Activated naive CD4-positive, alpha-beta T cell treated with anti-CD3 and anti-CD28 coated beads, Interleukin-2, amount 10 ng/mL, durations not matched to agents 5 hours and 36 hours (primary cell): ENCODE measurements at places on chromosomes 1 and 21. TPM values are rescaled to one million over a fixed set of nuclear protein-coding genes. Genes with fewer than 3 reads are reported as not detected.

The DBT gene
- 10.7 TPM for total RNA-seq

The CR1L gene
- not detected for total RNA-seq

The ZBTB8B gene
- total RNA-seq = not detected

The GPATCH4 gene
- 27.1 TPM for total RNA-seq

The GPR153 gene
- total RNA-seq = 1.2 TPM

The DNASE2B gene
- total RNA-seq = not detected

The IGSF21 gene
- total RNA-seq = not detected

The CSF3R gene
- total RNA-seq = 0.36 TPM

The GALE gene
- 13.6 TPM for total RNA-seq

The CYP4X1 gene
- not detected for total RNA-seq
